Activated CD4-positive, alpha-beta T cell treated with anti-CD3 and anti-CD28 coated beads, Interleukin-2, amount 10 ng/mL, durations not matched to agents 24 days and 14 days (primary cell): ENCODE measurements at places on chromosomes 7 and 10.

GRCh38 chr7:102234801-102235550 lies 51.7 kb upstream of the SH2B2 start:
- no peak overlapping the region for H3K4me3 ChIP-seq
- no peaks in the 10 kb centered on the region for H3K4me1 ChIP-seq
- DNase-seq = no peak
- no peak overlapping the region for H3K27ac ChIP-seq
- no peaks in the 10 kb centered on the region for H3K27me3 ChIP-seq
- no peaks in the 10 kb centered on the region for H3K36me3 ChIP-seq

DNA sequence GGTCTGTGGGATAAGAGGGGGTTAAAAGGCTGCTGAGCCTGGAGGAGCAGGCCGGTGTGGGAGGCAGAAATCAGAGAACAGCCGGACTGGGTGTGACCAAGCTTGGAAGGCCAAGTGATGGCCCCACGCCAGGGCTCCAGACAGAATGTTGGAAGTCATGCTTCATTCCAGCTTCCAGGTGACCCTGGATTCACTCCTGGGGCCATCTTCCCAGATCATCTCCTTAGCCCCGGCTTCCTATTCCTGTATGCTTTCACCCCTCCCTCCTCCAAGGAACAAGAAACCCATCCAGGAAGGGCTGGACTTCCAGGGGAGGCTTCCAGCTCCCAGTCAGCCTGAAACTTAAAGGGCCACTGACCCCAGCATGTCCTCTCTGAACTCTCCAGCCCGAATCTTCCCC lies 1.0 kb downstream of the INMT start:
- H3K4me3 ChIP-seq = no peak overlapping the region
- peaks cover 3% of the 10 kb centered on the region for H3K4me1 ChIP-seq
- no peak for DNase-seq
- H3K36me3 ChIP-seq = no peaks in the 10 kb centered on the region
- peaks cover 6% of the 10 kb centered on the region for H3K27me3 ChIP-seq

DNA sequence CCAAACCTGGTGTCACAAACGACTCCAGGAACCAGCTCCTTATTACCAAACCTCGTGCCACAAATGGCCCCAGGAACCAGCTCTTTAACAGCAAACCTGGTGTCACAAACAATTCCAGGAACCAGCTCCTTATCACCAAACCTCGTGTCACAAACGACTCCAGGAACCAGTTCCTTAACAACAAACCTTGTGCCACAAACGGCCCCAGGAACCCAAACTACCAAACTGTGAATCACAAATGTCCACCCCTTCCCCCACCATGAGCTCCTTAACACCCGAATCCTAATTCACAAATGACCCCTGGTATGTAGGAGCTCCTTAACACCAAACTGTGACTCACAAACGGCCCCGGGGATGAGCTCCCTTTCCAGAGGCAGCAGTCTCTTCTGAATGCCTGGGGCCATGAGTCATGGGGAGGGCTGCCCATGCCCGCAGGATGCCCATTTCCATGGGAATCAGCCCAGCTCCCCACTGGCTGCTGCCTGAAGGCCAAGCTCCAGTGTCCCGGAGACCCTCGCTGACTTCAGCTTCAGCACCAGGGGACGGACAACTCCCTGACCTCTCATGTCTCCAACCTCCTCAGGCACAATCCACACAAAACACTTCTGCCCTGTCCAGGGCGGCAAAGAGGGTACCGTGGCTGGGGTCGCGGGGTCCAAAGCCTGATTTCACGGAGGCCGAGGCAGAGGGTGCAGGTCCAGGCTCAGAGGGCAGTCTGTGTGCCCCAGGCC lies 213.1 kb downstream of the ELFN1 start:
- DNase-seq = no peak
- no peaks in the 10 kb centered on the region for H3K27me3 ChIP-seq
- H3K27ac ChIP-seq = peak overlapping the region; percentile 56

- H3K36me3 ChIP-seq = peaks cover 27% of the 10 kb centered on the region
- H3K27me3 ChIP-seq = no peaks in the 10 kb centered on the region
- H3K4me3 ChIP-seq = no peak overlapping the region
- H3K27ac ChIP-seq = peak overlapping the region; percentile 63
- H3K4me1 ChIP-seq = peaks cover 63% of the 10 kb centered on the region
These were observed 48.1 kb downstream of the RGS10 start for GRCh38 chr10:119494236-119495020.

GRCh38 chr10:129101232-129101980 lies 365.6 kb upstream of the MGMT start:
- no peak overlapping the region for H3K4me3 ChIP-seq
- no peaks in the 10 kb centered on the region for H3K27me3 ChIP-seq
- H3K36me3 ChIP-seq = no peaks in the 10 kb centered on the region
- peaks cover 15% of the 10 kb centered on the region for H3K4me1 ChIP-seq
- no peak for DNase-seq

DNA sequence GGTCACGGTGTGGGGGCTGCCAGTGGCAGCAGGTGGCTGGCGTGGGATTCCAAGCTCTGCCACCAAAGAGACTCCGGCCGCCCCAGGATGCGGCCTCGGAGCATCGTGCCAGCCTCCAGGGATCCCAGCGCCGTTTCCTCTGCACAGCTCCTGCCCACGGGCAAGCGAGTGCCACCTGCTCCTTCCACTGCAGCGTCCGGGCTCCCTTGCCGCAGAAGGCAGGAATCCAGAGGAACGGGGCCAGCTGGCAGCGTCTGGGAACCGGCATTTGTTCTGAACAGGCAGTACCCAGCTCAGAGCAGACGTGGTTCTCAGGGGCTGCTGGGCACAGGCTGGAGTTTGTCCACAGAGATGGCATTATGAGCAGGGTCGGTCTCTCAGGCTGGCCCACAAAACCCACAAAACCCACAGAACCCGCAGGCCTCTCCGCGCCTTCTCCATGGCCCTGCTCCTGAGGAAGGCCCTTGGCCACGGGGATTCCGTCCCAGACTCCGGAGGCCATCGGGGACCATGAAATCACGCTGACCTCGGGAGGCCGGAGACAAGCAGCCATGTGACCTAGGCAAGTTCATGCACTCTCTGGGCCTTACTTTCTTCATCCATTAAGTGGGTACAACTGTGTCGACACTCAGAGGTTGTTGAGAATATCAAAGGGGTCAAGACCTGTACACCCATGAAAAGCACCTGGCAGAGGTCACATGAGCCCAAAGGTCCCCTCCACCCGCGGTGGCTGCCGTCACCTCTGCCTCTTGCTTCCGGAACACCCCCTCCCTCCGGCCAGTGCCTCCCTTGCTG lies 72.1 kb upstream of the TNRC18 start:
- peaks cover 15% of the 10 kb centered on the region for H3K4me1 ChIP-seq
- no peak overlapping the region for H3K27ac ChIP-seq
- no peak for DNase-seq
- H3K4me3 ChIP-seq = peak overlapping the region; percentile 12
- peaks cover 13% of the 10 kb centered on the region for H3K36me3 ChIP-seq
- H3K27me3 ChIP-seq = no peaks in the 10 kb centered on the region

- no peak overlapping the region for H3K4me3 ChIP-seq
- no peaks in the 10 kb centered on the region for H3K36me3 ChIP-seq
- no peaks in the 10 kb centered on the region for H3K4me1 ChIP-seq
- DNase-seq = no peak
- H3K27me3 ChIP-seq = peaks cover under 1% of the 10 kb centered on the region
These were observed 81.3 kb downstream of the GRID1 start for GRCh38 chr10:86285136-86285790.

- no peaks in the 10 kb centered on the region for H3K36me3 ChIP-seq
- DNase-seq = no peak
- no peak overlapping the region for H3K27ac ChIP-seq
- no peaks in the 10 kb centered on the region for H3K27me3 ChIP-seq
- no peak overlapping the region for H3K4me3 ChIP-seq
These were observed 34.8 kb downstream of the ZMIZ1 start for GRCh38 chr10:79103585-79103984.

- peaks cover 3% of the 10 kb centered on the region for H3K4me1 ChIP-seq
- H3K27ac ChIP-seq = no peak overlapping the region
- H3K27me3 ChIP-seq = peaks cover 9% of the 10 kb centered on the region
- H3K4me3 ChIP-seq = peak overlapping the region; percentile 41
These were observed 24.1 kb downstream of the GRIFIN start for GRCh38 chr7:2452074-2452507.

DNA sequence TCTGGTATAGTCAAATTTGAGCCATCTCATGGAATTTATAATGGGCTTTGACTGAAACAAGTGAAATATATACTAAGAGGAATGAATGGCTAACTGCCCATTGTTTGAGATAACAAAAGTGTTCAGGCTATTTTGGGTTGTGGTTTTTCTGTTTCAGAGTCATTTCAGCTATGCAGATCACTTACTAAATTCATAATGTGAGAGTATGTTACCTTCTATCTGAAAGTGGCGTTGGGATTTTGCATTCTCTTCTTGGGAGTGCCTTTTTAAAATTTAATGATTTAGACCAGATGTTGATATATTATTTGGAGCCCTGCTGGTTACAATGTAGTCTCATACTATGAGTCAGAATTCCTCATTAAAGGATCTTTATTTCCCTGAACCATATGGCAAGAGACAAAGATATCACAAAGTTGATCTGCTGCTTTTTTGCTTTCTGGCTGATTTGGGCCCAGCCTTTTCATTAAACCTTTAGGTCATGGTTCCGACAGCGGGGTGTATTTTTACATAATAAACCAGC lies 10.4 kb downstream of the VCL start:
- H3K4me1 ChIP-seq = peaks cover 33% of the 10 kb centered on the region
- no peak for DNase-seq
- H3K4me3 ChIP-seq = no peak overlapping the region
- peaks cover 16% of the 10 kb centered on the region for H3K36me3 ChIP-seq

GRCh38 chr7:46006723-46007122 lies 85.7 kb upstream of the IGFBP3 start:
- no peak overlapping the region for H3K4me3 ChIP-seq
- H3K27ac ChIP-seq = no peak overlapping the region
- no peaks in the 10 kb centered on the region for H3K27me3 ChIP-seq
- DNase-seq = no peak

- H3K27me3 ChIP-seq = no peaks in the 10 kb centered on the region
- H3K4me3 ChIP-seq = no peak overlapping the region
- H3K27ac ChIP-seq = no peak overlapping the region
- DNase-seq = no peak
- H3K4me1 ChIP-seq = peaks cover 16% of the 10 kb centered on the region
These were observed 48.1 kb downstream of the SGMS1 start for GRCh38 chr10:50575477-50576244.

DNA sequence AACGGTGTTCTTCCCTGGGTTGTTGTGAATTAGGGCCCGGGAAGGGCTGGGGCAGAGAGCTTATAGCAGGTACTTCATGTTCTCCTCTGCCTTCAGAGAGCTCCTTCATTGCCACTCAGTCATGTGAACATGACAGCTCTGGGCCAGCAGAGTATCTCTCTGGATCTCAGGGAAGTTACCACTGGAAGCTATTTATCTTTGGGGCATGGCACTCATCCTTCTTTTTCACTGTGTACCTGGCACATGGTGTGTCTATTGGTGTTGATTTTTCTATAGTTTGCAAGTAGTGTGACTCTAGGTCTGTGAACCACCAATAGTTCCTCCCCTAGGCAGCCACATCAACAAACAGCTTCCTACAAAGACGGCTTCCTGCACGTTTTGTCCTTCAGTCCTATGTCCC lies 156.6 kb downstream of the PKD1L1 start:
- DNase-seq = no peak
- no peak overlapping the region for H3K4me3 ChIP-seq
- H3K27ac ChIP-seq = no peak overlapping the region
- H3K36me3 ChIP-seq = no peaks in the 10 kb centered on the region
